ENCODE measurements at places on chromosomes 2 and 18. TPM values are rescaled to one million over a fixed set of nuclear protein-coding genes. Genes with fewer than 3 reads are reported as not detected.

The GALNT3 gene
- total RNA-seq, result not detected

The TGFA gene
- total RNA-seq, result not detected

The GPR35 gene
- 0.82 TPM for total RNA-seq

The LDLRAD4 gene
- total RNA-seq, result not detected

The ABCG5 gene
- total RNA-seq, result not detected

The SERPINB10 gene
- not detected for total RNA-seq

The SPR gene
- total RNA-seq, result 22.2 TPM

The GKN2 gene
- not detected for total RNA-seq

All from pericardium fibroblast (primary cell).